ENCODE measurements at places on chromosomes 6 and 20.

- no peak for DNase-seq
Measured at GRCh38 chr6:32116674-32117073, 7.5 kb upstream of the TNXB start.

GRCh38 chr20:33127422-33128097 is 40.4 kb upstream of the BPIFA2 start:
- DNase-seq: no peak

GRCh38 chr6:169409742-169410312 is 156.2 kb upstream of the THBS2 start:
- no peak for DNase-seq

GRCh38 chr6:26183581-26184366 is 96.5 kb downstream of the HFE start:
- DNase-seq: no peak

- DNase-seq: no peak
Measured at GRCh38 chr6:8481727-8482126, 46.4 kb upstream of the SLC35B3 start.

DNA sequence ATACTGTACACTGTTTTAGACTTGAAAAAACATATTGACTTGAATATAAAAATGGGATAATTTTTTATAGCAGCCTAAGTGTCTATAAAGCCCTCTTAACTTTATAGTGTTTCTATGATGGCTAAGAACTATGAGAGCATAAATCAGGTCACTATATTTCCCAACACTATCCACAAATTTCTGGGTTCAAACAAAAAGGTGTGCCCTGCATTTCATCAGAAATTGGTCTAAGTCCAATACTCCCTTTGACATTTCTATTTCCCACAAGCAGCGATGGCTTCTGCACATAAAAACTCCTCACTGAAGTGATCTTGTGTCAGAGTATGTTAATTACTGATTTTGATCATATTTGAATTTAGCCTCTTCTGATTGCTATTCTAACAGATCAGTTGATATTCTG is 143.9 kb downstream of the WDR27 start:
- no peak for DNase-seq

DNA sequence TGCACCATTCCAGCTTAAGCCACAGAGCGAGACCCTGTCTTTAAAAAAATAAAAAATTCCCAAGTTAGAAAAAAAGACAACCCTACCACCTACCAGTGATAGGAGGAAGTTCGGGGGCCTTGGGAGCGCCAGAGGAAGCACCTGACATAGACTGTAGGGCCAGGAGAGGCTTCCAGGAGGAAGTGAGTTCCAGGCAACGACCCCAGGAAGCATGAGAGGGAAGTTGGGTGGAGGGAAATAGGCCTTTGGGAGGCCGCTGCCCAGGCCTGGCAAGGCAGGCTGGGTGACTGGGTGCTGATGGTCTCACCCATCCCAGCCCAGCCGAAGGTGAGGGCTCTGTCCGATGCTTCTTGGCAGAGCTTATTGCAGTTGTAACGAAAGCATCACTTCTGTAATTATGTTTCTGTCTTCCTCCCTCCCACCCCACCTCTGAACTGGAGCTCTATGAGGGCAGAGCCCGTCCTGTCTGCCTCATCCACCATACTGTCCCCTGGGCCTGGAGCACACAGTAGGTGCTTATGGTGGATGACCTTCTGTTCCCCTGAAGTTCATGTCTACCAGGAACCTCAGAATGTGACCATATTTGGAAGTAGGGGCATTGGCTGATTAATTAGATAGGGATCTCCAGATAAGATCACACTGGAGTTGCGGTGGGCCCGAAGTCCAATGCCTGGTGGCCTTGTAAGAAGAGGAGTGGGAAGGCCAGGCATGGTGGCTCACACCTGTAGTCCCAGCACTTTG is 54.1 kb downstream of the UBE2V1 start:
- DNase-seq: no peak

GRCh38 chr6:162817196-162817595 is 89.4 kb downstream of the PACRG start:
- DNase-seq: no peak

DNA sequence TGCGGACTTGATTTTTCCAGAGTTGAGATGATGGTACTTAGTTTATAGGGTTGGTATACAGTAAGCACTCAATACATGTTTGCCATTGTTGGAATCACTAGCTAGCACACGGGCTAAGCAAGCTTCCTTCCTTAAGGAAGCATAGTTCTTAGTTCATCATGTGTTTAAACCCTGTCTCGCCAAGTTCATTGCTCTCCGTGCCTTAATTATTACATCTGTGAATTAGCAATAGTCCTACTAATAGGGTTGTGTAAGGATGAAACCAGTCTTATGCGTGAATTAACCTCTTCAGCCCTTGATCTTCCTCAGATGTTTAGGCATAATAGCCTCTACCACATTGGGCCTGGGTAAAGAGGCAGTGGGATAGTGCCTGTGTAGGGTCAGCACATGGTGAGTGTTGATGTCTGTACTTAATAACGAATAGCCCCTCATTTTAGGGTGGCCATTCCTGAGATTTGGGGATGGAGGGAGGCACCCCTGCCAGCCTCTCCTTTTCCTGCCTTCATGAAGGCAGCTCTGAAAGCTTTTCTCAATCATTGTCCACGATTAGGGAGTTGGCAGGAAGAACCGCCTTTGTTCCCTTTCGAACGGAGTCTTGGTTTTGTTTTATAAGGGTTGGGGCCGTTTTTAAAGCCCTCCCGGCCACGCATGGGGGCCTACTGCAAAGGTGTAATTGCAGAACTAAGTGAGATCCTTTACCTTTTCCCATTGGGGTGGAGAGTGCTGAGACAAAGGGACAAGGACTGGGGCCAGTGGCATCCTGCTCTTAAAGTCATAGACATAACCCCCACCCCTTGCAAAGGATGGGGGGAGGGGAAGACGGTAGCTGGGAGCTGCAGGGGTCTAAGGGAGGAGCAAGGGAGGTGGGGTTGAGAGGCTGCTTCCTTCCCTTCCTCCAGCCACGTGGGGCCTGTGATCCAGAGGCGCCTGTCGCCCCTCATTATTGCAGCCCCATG is 2.1 kb downstream of the DNMT3B start:
- DNase-seq: no peak

- no peak for DNase-seq
Measured at GRCh38 chr6:1625794-1626435, 16.2 kb downstream of the FOXC1 start.

DNA sequence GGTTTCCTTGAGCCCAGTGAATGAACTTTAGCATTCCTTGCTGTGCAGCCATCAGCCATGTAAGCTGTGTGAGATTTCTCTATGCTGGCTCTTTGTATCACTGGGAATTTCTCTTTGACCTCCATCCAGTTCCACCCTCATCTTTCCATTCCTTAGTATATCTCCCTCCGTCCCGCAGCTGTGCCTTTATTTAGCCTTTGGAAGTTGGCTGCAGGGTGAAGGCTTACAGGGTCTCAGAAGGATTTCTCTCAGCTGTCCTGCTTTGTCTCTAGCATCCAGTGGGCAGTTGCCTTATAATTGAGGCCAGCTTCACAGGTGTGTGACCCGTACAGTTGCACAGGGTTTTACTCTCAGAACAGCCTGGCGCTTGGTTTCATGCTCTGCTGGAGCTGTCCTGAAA is 144.3 kb downstream of the PXDC1 start:
- no peak for DNase-seq

DNA sequence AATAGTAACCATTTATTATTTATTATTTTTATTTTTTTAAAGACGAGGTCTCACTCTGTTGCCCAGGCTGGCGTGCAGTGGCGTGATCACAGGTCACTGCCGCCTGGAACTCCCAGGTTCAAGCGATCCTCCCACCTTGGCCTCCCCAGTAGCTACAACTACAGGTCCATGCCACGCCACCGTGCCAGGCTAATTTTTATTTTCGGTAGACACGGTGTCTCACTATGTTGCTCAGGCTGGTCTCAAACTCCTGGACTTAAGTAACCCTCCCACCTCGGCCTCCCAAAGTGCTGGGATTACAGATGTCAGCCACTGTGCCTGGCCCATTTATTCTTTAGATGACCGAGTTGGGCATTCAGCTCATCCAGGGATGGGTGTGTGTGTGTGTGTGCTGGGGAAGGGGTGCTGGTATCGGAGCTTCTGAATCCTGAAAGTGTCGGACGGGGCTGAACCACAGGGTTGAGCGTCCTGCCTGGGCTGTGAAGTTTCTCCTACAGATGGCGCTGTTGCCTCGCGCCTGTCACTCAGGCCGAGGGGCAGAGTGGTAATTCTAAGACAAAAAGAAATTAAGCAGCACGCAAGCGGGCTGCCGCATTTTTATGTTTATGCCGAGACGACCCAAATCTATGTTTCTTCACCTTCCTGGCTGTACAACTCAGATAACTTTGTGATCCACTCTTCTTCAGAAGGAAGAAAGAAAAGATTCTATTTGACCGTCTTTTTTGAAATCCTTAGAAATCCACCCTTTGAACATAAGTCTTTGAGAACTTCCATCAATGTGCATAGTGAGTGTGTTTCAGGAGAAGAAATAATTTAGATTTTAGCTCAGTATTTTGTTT is 252.8 kb downstream of the CDH26 start:
- DNase-seq: peak; percentile 22

- no peak for DNase-seq
Measured at GRCh38 chr6:21754891-21755290, 161.3 kb downstream of the SOX4 start.

DNA sequence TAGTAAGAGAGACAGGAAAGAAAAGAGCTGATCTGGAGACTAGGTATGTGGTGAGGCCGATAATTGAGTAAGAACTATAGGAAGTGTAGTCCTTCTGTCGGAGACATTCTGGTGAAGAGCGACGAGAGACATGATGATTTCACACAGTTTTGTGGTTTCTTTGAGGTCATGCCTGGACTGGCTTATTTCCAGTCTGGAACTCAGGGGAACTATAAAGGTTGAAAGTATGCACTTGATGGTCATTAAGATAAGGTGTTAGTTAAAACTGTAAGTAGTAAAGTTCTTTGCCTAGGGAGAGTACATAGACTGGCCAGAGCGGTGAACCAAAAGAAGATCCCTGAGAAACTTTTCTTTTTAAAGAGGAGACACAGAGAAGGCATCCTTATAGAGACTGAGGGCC is 68.8 kb downstream of the RFX6 start:
- DNase-seq: no peak

- DNase-seq: no peak
Measured at GRCh38 chr6:149285626-149286025, 31.9 kb upstream of the TAB2 start.

DNA sequence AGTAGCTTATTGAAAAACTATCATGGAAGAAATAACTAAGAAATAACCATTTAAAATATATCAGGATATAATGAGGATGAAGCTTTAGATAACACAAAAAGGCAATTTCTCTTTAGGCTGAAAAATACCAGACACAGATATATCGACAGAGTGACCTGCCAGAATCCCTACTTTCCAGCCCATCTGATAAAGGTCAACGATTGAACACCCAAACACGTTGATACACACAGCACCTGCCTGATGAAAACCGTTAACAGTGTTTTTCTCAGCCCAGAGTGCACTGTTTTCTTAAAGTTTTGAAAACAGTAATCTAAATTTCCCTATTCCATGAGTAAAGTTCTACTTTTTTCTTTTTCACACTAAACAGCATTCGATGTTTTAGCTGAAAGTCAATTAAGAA is 143.1 kb upstream of the ESR1 start:
- DNase-seq: no peak

DNA sequence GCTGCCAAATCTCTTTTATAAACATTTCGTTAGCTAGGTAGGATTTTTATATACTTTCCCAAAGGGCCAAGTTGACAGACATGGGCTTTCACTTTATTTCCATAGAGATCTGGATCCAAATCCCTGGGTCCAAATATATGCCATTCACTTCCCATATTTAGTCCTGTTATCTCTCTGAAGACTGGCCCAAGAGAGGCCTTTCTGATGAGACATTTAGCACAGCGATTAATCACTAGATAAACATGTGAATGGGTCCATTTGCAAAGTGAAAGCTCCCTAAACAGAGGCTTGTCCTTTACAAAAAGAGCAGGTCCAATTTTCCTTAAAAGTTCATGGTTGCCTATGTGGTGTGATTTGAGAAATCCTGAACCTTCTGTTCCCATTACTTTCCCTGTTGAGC is 132.6 kb downstream of the TRMT11 start:
- DNase-seq: no peak

- no peak for DNase-seq
Measured at GRCh38 chr6:193773-194310, 98.4 kb upstream of the DUSP22 start.

GRCh38 chr20:34562641-34563040 is 4.1 kb downstream of the MAP1LC3A start:
- no peak for DNase-seq

- no peak for DNase-seq
Measured at GRCh38 chr6:160174681-160175080, 53.1 kb downstream of the SLC22A1 start.

- peak; percentile 19 for DNase-seq
Measured at GRCh38 chr6:48048451-48049146, 62.4 kb downstream of the PTCHD4 start.

DNA sequence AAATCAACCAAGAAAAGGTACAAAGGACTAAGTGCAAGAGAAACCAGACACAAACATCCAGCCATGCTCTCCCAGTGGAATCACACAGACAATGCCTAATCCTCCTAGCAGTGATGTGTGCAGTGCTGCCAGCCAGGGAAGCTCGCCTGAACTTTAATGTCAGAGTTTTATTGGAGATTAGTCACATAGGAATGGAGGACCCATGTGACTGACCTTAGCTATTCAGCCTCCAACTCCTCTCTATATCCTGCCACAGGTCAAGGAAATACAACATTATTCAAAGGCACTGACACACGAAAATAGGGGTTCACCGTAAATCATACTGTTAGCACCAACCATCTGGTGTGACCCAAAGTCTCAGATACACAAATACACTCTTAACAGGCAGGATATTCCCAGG is 684.6 kb downstream of the DOK5 start:
- no peak for DNase-seq

GRCh38 chr6:84804720-84805119 is 40.3 kb upstream of the TBX18 start:
- no peak for DNase-seq

DNA sequence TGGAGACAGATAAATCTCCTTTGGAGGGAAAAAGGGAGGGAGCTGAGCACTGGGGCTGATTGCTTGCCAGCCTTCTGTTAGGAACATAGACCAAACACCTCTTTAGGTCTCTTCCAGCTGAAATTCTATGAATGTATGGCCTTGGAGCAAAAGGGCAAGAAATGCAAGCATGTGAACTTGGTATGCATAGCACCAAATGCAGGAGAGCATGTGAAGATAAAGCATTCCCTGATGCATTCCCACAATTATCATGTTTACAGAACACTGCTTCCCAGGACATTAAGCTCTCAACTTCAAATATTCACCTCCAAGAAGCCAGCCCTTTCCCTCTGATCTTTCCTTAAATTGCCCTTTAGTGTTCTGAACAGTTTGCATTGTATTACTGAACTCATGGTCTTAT is 15.6 kb downstream of the RIPOR2 start:
- DNase-seq: peak; percentile 66

GRCh38 chr20:9220874-9221547 is 152.1 kb downstream of the PLCB4 start:
- DNase-seq: no peak
